Tibial artery (tissue), 4 donors: ENCODE measurements at places on chromosomes 7 and 10.

DNA sequence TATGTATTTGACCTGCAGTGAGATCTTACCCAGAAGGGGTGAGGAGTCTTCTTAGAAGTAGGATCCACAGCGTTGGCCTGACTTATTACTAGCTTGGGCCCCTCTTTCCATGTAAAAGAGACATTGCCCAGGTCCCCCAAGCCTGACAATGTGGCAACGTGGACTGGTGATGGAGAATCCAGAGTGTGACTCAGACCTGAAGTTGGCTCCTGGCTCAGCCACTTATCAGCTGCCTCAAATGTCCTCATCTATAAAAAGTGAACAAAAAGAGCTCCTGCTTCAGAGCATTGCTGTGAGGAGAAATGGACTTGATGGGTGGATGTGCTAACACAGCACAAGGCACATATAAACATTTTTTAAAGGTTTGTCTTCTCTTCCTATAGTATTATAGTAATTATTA lies 35.4 kb upstream of the TECTB start:
- no peak for DNase-seq

GRCh38 chr7:117581424-117581823 lies 101.6 kb downstream of the CFTR start:
- no peak for DNase-seq

DNA sequence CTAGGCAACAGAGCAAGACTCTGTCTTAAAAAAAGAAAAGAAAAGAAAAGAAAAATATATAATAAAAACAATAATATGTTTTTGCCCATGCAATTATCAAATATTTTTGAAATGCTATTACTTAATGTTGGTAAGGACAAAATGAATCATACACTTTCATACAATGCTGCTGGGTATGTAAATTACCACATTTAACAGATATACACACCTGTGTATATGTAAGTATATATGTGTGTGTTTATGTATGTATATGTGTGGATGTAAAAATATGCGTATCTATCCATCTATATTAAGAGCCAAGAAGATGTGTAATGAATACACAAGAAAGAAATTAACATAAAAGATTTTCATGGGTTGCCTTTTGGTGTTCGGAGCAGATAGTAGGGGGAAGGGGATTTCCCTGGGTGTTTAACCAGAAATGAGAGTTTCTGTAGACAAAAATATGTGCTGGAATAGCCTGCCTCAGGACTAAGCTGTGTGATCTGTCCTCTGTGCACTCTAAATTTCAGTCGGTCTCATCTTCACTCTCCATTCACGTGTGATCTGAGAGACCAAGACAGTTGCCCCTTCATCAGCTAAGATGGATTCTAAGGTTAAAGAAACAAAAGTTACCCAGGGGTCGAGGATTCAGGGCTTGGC lies 61.2 kb downstream of the PRKCQ start:
- DNase-seq = no peak

- no peak for DNase-seq
Observed at GRCh38 chr7:7889791-7890568, 78.6 kb upstream of the GLCCI1 start.

GRCh38 chr7:111138586-111138985 lies 47.7 kb downstream of the LRRN3 start:
- DNase-seq = no peak

- DNase-seq = no peak
Observed at GRCh38 chr7:132650498-132650897, 74.2 kb upstream of the PLXNA4 start.

DNA sequence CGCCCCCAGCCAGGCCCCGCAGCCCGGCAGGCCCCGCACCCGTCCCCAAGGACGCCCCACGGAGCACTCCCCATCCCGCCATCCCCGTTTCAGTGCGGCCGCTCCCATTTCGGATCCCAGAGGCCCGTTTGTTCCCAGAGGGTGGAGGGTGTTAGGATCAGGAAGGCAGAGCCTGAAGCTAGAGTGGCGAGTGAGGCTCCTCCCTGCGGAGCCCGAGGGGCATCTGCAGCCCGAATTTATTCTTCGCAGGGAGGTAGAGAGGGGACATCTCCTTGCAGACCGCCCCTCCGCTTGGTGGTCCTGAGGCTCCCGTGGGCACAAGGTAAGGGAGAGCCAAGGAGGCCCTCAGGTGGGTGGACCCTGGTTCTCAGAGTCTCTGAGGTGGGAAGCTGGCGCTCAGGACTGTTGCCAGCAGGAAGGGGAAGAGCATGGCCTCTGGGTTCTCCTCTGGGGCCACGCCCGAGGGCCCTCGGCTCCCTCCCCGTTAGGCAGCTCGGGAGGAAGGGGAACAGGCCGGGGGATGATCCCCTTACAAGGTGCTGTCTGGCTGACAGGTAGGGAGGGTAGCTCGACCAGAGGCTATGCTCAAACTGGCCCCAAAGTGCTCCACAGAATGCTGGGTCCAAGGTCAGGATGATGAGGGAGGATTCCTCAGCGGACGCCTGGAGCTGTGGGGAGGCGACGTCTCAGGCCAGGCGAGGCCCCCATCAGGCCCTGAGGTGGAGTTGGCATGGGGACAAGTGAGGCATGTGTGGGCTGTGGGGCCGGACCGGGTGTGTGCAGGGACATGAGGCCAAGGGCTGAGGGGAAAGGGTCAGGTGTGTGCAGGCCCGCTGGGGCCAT lies 17.4 kb downstream of the POLL start:
- no peak for DNase-seq
